ENCODE measurements at places on chromosomes 5 and 9.

- no peak for DNase-seq
These were observed 22.3 kb upstream of the TMEM250 start for GRCh38 chr9:136140966-136141365.

GRCh38 chr9:4494332-4494731 is 4.1 kb downstream of the SLC1A1 start:
- no peak for DNase-seq

DNA sequence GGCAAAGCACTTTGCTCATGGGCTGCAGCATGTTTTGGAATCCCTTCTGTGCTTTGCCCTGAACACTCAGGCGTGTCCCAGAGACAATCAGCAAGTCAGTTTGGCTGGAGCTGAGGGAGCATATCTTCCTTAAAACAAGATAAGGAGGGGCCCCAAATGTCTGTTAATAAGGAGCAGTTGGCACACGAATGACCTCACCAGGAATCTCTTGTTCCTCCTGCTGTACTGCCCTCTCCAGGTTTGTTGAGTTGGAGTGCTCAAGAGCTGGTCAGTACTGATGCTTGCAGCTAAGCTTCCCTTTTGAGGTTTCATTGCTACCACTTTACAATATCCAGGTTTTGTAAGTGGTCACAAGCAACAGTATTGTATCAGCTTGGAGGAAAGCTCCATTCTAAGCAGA is 101.3 kb upstream of the EGFLAM start:
- no peak for DNase-seq

DNA sequence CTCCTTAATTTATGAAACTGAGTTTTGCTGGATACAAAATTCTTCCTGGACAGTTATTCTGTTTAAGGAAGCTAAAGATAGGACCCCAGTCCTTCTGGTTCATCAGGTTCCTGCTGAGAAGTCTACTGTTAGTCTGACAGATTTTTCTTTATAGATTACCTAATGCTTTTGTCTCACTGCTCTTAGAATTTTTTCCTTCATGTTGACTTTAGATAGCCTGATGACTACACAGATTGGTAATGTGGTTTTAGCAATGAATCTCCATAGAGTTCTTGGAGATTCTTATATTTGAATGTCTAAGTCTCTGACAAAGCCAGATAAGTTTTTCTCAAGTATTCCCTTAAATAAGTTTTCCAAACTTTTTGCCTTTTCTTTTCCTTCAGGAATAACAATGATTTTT is 419.7 kb downstream of the CDH10 start:
- no peak for DNase-seq

DNA sequence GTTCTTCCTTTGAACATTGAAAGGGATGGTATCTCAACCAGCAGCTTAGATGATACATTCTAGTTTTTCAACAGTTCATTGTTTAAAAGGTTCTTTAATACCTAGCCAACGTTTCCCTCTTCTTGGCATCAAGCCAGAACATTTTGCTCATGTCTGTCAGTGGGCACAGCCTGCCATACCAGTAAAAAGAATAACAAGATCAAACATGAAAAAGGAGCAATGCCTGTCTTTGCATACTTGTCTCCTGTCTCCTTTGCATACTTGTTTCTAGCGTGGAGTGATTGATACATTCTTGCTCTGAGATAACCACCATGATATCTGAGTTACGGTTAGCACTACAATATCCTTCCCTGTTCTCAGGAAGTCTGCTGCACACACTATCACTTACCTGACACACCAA is 248.6 kb upstream of the DAPK1 start:
- DNase-seq = no peak

Data from KG1 (cell line).